ENCODE measurements at places on chromosomes 5 and 9.

GRCh38 chr5:133882846-133883245, 85.6 kb downstream of the C5orf15 start:
- DNase-seq, result no peak

- DNase-seq, result no peak
These were observed 65.4 kb downstream of the WDR41 start for GRCh38 chr5:77426670-77427069.

DNA sequence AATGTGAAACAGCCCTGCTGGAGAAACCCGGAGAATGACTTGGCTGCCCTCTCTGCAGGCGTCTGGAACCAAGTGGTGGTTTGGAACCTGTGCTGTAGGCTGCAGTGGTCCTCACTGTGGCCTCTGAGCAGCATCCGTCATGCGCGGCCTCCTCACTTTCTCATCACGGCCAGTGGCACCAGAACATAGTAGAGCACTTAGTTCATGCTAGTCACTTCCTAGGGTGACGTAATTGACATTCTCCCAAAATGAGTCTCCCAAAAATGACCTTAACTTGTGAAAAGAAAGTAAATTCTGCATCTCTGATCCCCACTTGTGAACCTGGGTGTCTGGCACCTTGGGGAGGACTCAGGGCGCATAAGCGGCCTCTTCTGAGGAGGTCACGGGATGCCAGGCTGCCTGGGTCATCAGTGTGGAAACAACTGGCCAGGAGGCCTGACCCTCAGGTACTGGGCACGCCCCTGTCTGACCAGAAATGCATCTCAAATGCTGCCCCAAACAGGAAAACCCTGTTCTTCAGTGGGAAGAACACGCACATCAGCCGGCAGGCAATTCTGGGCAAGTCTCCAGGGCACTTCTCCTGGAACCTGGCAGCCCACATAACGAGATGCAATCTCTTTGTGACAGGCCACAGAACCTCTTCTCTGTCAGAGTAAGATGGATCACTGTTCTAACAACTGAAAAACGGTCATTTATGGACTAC, 36.6 kb upstream of the SPTLC1 start:
- DNase-seq, result peak; percentile 63

DNA sequence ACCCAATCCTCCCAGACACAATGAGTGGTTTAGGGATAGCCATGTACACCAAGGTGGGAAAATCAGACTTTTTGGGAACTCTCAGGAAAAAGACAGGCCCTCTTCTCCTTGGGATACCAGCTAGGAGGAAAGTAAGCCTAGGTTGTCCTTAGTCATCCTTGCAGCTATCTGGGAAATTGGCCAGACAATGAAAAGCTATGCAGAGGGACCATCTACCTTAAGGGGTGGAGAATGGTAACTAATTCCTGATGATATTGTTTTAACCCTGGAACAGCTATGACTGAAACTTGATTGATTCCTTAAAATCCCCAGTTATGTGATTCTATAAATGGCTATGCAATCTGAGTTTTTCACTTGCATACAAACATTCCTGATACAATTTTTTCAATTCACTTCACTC, 88.9 kb upstream of the BNC2 start:
- DNase-seq, result no peak

GRCh38 chr9:123355761-123356431, at the start of gene CRB2:
Gene CRB2 (plus strand): TSS chr9:123356197. CDS start chr9:123356261, 64 bp downstream.
- no peak for DNase-seq

DNA sequence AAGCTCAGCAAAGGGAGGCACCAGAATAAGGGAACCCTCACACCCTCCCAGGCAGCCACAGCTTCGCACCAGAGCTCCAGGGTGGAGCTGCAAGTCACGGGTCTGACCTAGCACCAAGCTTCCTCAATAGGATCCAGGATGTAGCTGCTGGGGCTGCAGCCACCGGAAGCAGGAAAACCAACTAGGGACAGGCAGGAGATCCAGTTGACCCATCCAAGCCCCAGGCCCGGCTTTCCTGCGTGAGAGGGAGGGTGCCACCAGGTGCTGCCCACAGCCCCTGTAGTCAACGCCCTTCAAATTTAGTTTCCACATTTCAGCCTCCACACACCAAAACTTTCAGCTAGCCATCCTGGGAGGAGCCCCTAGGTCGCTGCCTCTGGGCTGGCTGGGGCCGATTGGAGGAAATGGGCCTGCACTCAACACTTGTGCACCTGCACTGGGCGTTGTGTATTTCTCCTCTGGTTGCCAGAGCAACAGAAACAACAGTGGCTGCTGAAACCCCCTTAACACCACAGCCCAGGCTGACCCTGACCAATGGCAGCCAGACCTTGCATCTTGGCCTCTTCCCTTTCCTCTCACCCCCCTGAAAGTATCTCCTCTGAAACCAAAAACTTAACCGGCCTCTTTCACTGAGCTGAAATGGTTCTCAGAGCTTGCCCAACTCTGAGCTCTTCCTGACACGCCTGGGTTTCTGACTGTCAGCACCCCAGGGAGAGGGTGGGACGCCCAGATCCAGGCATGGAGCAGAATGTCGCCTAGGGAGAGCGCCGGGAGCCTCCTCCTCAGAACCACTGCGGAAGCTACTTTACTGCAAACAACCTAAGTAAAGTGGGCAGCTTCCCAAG, 226.5 kb upstream of the MAP3K1 start:
- DNase-seq, result peak; percentile 28

- no peak for DNase-seq
These were observed 16.7 kb upstream of the CD74 start for GRCh38 chr5:150429410-150429873.

DNA sequence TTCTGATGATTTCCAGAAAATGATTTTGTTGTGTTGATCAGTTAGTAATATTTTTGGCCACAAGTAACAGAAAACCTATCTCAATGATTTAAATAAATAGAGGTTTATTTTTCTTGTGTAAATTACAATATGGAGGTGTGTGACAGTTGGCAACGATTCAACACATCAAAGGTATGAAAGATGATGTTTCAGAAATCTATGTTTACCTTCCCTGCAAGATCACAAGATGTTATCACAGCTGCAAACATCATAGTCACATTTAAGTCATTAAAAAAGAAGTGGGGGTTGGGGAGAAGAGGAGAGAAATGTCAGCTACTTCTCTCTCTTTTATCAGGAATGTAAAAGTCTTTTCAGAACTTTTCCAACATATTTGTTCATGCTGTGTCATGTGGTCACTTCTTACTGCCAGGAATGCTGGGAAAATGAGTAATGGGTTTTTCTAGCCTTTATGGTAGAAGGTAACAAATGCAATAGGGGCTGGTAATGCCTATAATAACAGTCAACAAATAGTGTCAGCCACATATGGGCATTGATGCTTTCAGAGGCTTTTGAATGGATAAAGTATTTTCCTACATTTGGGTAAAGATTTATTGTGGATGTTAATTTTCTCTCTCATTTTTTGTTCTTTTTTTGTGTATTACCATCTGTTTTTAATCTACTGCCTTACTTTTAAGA, 742.7 kb downstream of the TLE1 start:
- no peak for DNase-seq

GRCh38 chr9:119884438-119884837, 515.2 kb upstream of the BRINP1 start:
- DNase-seq, result no peak

- peak; percentile 77 for DNase-seq
These were observed 14.7 kb downstream of the ENC1 start for GRCh38 chr5:74625742-74626241.

DNA sequence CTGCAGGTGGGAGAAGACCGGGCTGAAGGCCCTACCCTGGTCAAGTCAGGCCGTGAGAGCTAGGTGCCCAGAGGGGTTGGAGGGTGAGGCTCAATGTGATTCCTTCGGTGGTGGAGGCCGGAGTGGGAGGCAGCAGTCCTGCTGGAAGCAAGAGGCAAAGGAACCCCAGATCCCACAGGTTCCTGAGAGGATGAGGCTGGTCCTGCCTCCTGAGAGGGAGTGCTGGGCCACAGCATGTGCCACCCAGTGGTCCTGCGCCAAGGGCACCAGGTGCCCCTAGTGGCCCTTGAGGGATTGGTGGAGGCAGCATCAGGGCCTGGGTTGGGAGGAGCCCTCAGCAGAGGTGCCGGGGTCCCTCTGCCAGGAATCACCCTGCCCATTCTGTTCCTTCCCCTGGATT, 59.1 kb downstream of the BARX1 start:
- no peak for DNase-seq

DNA sequence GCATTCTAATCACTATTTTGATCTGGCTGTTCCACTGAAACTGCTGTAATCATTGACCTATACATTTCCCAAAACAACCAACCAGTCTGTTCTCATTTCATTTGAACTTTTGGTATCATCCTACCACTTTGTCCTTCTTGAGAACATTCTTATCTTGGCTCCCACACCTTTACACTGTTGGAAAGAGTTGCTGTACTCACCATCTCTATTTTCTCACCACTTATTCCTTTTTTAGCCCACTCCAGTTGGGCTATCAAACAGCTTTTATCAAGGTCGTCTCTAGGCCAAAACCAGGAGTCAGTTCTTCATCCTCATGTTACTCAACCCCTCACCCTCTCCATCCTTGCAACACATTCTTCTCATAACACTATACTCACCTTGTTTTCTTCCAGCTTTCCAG, 170.1 kb downstream of the KDM4C start:
- no peak for DNase-seq

DNA sequence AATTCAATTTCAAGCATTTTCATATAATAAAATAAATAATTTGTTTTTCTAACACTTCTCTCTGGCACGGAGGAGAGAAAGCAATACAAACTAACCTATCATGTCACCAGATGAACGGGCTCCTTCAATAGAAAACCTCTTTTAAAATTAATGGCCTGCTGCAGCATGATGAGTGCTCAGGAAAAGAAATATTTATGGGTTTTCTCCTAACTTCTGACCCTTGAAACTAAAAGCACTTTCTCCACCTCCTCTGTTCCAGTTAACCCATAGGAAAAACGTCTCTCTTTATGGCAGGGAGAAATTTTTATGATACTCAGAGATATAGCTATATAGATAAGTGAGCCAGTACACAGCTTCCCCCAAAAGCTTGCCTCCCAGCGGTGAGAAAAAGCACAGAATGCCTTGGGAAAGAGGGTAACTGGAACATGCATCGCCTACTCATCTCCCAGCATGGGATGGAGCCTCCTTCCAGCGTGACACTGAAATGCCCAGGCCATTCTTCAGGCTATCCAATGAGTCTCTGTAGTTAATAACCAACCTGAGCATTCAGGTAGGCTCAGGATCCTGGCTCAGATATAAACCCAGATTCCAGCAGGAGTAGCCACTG, 963.0 kb upstream of the DMAC1 start:
- peak; percentile 5 for DNase-seq

DNA sequence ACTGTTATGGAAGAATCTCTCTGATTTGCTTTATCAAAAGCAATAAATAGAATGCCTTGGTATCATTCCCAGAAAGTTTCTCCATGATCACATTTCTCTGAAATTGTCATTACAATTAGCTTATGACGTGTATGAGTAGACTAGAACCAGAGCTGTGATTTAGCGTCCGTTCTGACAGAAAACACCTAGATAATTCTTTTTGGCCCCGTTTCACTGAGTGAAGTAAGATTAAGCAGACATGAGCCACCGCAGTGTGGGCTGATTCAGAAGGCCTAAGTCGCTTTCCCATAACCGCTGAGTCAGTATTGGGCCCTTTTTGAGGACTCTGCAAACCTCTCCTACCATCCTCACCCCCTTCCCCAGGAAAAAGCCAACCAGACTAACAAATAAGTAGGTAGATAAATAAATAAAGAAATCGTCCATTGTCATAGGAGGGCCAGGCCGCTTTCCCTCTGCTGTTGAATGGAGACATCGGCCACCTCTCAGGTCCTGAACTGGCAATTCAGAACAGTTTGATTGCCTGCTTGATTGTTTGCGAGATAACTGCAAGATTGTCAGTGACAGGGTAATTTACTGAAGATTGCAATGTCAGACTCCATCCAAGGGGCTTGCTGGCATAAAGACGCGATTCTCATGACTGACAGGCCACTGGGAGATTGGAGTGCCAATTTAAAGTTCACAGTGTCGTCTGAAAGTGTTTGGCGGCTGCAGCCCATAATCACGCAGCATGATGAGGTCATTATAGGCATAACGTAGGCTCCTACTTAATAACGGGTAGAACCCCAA, 105.0 kb upstream of the WWC1 start:
- DNase-seq, result no peak

DNA sequence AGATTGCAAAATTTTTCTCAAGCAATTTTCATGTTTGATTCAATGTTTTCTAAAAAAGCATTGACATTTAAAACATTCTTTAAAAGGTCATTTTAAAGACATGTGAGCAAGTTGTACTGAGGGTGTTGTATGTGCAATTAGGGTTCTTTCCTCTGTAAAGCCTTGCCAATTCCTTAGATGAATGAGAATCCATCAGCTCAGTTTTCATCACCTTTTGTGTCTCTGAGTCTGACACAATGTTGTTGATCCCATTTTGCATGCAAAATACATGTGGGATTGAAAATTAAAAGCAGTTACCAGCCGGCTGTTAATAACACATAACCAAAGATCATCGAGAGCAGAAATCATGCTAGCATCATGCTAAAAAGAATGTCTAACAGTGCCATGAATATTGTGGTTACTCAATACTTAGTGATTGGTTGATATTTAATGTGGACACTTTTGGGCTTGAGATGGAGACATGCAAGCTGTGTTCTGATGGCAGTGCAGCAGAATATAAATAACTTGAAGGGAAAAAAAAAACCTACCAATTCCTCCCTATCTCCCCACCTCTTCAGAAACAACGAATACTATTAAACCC, 57.7 kb downstream of the FGF10 start:
- DNase-seq, result no peak

GRCh38 chr5:878125-878524, 14.5 kb downstream of the BRD9 start:
- no peak for DNase-seq

All from HT-29 (cell line).